ENCODE measurements at places on chromosomes 5 and 9.
A peak's percentile ranks its signal among the peaks of the same experiment; 100 is the strongest.

DNA sequence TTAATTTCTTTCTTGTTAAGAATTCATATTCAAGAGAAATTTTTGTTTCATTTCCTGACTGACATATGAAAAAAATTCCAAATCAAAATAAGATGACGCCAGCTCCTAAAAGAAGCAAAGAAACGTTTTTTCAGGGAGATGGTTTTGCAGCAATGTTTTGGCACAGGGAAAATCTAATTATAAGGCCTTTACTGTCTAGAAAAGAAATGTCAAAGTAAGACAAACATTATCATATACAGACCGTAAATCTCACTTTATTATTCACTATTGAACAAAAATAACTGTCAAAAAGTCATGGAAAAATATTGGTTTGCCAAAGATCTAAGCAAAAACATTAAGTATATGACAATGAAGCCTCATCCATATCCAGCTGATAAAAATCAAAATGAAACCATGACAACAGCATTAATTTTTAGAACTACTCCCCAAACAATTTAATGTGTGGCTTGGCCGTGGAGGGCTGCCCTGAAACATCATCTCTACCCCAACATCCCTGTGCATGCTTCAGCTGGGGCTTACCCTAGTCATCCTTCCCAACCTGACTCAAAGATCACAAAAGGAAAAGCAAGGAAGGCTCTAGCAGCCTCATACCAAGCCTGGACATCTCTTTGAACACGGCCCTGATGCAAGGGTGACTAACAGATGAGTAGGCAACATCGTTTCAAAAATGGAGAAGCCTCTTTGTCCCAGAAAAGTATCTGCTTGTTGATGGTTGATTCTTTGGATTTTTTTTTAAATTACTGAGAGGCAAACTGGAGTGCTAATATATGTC, 95.6 kb downstream of the ARSB start:
- DNase-seq: no peak

- no peak for DNase-seq
Measured at GRCh38 chr5:54309691-54310432, 511 bp downstream of the ARL15 start.

DNA sequence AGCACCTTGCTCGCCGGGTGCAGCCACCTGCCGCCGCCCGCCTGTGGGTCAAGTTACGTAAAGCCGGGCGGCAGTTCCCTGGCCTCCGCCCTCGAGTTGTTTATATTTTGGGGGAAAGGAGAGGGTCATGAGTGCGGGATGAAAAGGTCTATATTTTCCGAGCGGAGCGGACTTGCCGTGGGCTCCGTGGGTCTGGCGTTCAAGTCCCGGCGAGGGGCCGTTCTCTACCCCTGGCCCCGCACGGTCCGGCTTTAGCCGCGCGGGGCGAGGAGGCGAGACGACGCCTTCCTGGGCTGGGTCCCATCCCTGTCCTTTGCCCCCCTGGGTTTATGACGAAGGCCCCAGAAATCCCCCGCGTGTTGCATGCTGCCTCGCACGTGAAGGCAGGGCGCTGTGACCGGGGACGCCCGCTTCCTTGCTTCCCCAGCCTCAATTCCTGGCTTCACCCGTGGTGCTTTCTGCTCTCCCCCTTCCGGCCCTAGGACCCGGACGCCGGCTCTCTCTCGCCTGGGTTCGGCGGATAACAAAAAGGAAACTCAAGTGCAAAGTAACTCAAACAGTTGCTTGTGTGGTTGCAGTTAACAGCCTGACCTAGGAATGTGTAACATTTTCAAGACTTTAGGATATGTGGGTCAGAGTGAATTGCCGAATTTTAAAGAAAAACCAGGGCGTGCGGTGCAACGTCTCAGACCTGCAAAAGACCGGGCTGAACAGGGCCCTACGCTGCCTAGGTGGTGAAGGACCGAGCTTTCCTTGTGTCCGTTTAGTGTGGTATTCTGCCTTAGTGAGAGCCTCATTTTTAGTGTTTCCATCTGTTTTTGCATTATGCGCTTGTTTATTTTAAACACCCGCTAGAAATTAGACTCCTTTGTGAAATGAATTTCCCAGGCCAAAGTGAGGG, 810 bp downstream of the VPS13A start:
- no peak for DNase-seq

GRCh38 chr5:139837711-139838380, 42.2 kb downstream of the PSD2 start:
- no peak for DNase-seq

DNA sequence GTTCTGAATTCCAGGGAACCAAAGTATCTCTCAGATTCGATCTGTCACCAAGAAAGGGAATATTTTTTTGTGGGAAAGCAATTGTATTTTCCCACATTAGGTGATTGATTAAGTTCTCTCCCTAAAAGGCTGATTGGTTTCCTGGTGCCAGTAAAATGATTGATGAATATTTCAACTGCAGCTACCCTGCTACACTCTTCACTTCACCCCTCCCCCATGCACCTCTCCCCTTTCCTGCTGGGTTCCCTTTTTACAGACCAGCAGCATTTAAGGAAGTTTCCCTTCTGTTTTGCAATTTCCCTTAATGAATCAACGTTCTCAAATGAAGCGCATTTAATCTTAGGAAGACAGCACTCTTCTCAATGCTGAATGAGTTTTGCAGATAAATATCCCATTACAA, 13.1 kb downstream of the NR6A1 start:
- peak; percentile 28 for DNase-seq

DNA sequence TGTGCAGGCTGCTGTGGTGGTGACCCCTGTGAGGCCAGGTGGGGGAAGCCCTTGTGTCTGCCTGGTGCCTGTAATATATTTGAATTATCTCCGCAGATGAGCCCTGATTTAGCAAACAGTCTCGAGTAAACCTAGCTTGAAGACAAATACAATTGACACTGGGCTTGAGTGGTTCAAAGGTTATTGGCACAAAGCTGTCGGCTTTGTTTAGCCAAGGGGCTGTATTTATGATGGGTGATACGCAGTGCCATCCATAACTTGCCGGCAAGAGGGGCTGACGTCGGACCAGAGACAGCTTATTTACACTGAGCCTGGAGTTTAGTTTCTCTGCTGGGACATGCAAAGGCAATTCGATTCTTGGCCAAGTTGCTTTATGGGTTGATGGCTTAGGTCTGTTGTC, 20.0 kb upstream of the PITX1 start:
- DNase-seq: no peak

DNA sequence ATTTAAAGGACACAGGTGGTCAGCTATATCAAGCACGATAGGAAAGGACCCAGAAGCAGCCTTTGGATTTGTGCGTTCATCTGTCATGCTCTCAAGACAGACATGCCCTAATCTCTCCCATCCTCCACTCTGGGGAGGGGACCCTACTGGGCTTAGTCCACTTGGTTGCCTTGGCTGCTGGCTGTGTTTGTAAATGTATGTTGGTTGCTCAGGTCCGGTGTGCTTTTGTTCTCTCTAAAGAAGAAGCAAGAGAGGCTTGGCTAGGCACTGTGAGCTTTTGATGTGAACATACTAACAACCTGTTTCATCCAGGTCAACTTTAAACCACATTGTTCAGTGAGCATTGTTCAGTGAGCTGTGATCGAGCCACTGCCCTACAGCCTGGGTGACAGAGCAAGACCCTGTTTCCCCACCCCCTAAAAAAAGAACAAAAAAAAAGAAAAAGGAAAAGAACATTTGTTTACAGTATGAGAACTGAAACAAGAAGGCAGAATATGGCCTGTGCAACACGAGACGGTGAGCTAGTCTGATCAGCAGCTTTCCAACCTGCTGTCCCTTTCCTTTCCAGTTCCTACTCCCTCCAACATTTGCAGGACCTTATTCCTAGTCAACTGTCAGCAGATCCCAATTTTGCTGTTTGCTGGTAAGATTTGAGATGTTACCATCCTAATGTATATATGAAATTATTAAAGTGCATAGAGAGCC, 228.3 kb downstream of the ARHGAP26 start:
- no peak for DNase-seq

GRCh38 chr9:113618836-113619490, 155.4 kb downstream of the RGS3 start:
- DNase-seq: no peak

- no peak for DNase-seq
Measured at GRCh38 chr5:68965926-68966325, 127.9 kb upstream of the SLC30A5 start.
